ENCODE measurements at places on chromosomes 6 and 20. TPM values are rescaled to one million over a fixed set of nuclear protein-coding genes. Genes with fewer than 3 reads are reported as not detected.

DNA sequence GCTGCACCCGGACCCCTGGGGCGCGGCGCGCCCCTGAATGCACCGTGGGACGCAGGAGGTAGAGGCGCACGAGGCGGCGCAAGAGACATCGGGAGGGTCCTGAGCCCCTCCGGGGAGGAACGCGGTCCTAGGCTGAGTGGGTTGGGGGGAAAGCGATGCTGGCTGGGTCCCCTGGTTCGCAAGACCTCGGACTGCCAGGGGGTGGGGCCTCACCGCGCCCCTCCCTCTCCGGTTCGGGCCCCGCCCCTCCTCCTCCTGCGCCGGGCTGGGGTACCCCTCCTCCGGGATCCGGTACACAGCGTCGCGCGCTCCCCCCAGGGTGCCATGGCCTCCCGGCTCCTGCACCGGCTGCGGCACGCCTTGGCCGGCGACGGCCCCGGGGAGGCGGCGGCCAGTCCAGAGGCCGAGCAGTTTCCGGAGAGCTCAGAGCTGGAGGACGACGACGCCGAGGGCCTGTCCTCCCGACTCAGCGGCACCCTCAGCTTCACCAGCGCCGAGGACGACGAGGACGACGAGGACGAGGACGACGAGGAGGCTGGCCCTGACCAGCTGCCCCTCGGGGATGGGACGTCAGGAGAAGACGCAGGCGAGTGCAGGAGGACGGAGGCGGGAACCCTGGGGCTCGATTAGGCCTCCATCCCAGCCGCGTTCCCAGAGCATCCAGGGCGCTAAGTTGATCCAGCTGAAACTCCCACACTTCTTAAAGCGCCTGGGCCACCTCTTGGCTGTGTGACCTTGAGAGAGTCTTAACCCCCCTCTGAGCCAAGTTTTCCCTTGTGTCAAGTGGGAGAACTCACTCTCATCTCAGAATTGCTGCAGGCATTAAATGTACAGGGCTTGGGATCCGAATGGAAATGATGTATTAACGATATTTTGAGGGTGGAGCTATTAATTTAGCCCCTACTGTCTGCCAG, 541 bp downstream of the SNX21 start:
- peaks cover 23% of the 10 kb centered on the region for H3K4me1 ChIP-seq
- H3K27me3 ChIP-seq: peaks cover 5% of the 10 kb centered on the region
- no peak for DNase-seq
- H3K36me3 ChIP-seq: peaks cover 2% of the 10 kb centered on the region
- H3K27ac ChIP-seq: no peak overlapping the region

Gene TAP2
- 92.6 TPM for total RNA-seq

DNA sequence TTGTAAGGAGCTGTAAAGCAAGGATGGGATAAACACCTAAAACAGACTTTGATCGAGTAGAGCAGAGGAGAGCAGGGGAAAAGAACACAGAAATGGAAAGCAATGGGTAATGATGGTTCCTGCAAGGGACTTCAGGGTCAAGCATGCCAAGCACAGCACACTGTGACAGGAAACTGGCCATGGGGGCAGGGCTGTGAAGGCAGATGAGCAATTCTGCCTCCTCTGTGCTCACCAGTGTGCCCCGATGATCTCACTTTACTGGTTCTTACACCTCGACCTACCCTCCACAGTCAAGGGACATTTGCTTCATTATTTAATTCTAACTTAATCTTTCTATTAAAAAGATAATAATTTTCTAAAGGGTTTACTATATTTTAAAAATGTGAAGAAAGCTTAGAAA, 21.6 kb upstream of the MYB start:
- peaks cover 36% of the 10 kb centered on the region for H3K27me3 ChIP-seq
- H3K27ac ChIP-seq: no peak overlapping the region
- H3K4me3 ChIP-seq: no peak overlapping the region
- DNase-seq: no peak
- peaks cover 14% of the 10 kb centered on the region for H3K4me1 ChIP-seq

- no peak for DNase-seq
- H3K4me3 ChIP-seq: no peak overlapping the region
- H3K27me3 ChIP-seq: peaks cover 11% of the 10 kb centered on the region
- H3K4me1 ChIP-seq: peaks cover 4% of the 10 kb centered on the region
Observed at GRCh38 chr6:96394727-96395126, 126.9 kb upstream of the UFL1 start.

DNA sequence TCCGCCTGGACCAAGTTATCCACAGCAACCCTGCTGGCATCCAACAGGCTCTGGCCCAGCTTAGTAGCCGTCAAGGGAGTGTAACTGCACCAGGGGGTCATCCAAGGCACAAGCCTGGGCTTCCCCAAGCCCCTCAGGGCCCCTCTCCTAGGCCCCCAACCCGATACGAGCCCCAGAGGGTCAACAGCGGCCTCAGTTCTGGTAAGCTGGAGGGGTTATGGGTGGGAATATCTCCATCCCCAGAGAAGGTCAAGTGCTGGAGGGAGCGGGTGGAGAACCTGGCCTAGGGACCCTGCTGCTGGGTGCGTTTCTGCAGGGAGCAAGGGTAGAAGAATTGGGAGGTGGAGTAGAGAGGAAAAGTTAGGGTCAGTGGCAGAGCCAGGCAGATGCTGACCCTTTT, 12.9 kb downstream of the PRRC2A start:
- no peak for DNase-seq
- peaks cover 9% of the 10 kb centered on the region for H3K4me1 ChIP-seq

DNA sequence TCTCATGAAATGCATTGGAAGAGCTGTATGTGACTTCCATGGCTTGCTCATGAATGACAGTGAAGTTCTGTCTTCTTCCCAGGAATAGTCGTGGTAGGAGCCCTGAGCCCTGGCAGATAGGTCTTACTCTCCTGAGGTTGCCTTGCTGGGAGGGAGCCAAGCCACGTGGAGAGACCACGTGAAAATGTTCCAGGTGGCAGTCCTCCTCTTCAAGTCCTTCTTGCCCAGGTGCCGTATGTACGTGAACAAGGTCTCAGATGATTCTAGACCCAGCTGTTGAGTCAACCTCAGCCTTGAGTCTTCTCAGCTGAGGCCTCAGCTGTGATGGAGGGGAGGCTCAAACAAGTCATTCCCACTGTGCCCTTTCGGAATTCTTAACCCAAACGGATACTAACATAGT, 192.4 kb upstream of the PRDM1 start:
- H3K36me3 ChIP-seq: no peaks in the 10 kb centered on the region
- no peak for DNase-seq
- no peak overlapping the region for H3K27ac ChIP-seq
- no peaks in the 10 kb centered on the region for H3K4me1 ChIP-seq
- no peak overlapping the region for H3K4me3 ChIP-seq
- no peaks in the 10 kb centered on the region for H3K27me3 ChIP-seq

DNA sequence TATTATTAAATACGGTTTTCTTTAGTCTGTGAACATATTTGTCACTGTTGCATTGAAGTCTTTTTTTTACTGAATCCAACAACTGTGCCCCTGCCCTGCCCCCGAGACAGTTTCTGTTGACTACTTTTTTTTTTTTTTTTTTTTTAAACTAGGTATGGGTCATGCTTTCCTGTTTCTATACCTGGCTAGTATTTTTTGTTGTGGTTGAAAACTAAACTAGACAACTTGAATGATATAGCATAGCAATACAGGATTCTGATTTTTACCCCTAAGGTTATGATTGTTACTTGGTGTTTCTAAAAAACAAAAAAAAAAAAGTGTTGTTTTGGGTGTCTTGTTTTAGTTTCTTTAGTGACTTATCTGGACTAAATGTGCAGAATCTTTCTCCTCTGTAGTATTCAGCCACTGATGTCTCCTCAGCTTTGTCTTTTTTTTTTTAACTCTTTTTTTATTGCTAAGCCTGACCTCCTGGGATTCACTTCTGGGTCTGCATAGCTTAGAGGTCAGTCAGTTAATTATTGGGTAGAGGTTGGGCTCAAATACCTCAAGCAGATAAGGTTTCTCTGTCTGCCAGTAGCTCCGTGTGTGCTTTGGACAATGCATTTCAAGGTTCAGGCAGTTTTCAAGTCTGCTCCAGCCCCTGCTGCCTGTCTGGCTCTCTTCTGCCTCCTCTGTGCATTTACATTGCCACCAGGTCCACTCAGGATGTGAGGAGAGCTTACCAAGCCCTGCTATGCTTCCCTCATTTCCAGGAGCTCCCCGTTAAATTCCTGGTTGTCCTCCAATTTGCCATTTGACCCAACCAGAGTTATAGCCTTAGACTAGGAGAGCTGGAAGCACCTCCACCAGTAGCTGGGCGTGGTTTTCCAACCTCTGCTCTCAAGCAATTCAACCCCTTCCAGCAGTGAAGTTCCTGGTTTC, 91.4 kb downstream of the SYNDIG1 start:
- H3K36me3 ChIP-seq: no peaks in the 10 kb centered on the region
- no peak overlapping the region for H3K27ac ChIP-seq
- no peaks in the 10 kb centered on the region for H3K4me1 ChIP-seq
- no peak overlapping the region for H3K4me3 ChIP-seq
- peaks cover 17% of the 10 kb centered on the region for H3K27me3 ChIP-seq

Gene GSS
- 27.0 TPM for total RNA-seq

DNA sequence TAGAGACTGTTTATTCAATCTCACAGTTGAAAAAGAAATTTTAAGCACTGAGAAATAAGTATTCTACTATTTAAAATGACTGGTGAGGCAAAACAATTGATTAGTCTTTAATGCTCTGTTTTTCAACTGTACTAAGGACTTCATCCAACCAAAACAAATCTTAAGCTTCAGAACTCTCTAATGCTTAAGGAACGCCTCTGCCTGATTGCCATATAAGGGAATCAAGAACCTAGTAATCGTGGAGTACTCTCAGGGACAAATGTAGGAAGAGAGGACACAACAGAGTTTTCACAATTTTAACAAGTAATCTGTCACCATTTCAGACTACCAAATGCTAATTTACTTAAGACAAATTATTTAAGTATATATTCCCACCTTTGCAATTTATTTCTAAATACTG, 16.1 kb downstream of the FBXO30 start:
- no peak overlapping the region for H3K4me3 ChIP-seq
- no peak for DNase-seq
- no peaks in the 10 kb centered on the region for H3K27me3 ChIP-seq
- peaks cover 4% of the 10 kb centered on the region for H3K36me3 ChIP-seq

DNA sequence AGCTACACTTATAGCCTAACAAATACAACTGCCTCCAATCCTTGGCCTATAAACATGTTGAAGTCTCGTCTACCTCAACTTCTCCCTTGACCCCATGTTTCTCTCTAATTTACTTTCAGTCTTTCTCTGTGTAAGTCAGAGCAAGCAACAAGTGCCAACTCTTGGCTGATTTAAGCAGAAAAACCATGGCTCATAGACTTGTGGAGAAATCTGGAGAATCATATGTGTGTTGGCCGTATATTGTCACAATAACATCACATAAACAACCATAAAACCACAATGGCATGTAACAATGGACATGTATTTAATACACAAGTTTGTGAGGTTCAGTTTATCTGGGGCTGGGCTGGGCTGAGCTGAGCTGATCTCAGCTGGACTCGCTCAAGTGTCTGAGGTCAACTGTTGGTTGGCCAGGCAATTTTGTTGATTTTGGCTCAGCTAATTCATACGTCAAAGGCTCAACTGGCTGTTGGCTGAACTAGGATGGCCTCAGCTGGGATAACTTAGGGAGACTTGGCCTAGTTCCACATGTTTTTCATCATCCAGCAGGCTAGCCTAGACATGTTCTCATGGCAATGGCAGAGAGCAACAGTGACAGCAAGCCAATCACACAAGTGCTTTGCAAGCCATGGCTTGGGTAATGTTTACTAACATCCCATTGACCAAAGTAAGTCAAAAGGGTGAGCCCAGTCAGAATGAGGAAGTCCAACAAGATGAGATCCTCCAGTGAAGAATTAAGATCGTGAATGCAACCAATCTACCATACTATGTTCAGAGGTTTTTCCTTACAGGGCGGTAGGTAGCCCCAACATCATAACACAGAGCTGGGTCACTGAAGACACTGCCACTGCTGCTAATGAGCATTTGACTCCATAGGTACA, 12.9 kb upstream of the TBC1D22B start:
- H3K4me3 ChIP-seq: no peak overlapping the region
- no peaks in the 10 kb centered on the region for H3K36me3 ChIP-seq
- peaks cover 7% of the 10 kb centered on the region for H3K4me1 ChIP-seq

GRCh38 chr6:82877213-82878195, 188.1 kb downstream of the UBE3D start:
- H3K27me3 ChIP-seq: peaks cover 5% of the 10 kb centered on the region
- no peaks in the 10 kb centered on the region for H3K4me1 ChIP-seq
- no peak for DNase-seq
- no peaks in the 10 kb centered on the region for H3K36me3 ChIP-seq

Gene SLC16A10
- total RNA-seq: 5.1 TPM

- peaks cover 5% of the 10 kb centered on the region for H3K27me3 ChIP-seq
- no peaks in the 10 kb centered on the region for H3K4me1 ChIP-seq
- no peak overlapping the region for H3K27ac ChIP-seq
- H3K4me3 ChIP-seq: no peak overlapping the region
- no peak for DNase-seq
Observed at GRCh38 chr20:24395151-24395550, 74.3 kb upstream of the SYNDIG1 start.

Gene MKKS
- total RNA-seq: 5.0 TPM

DNA sequence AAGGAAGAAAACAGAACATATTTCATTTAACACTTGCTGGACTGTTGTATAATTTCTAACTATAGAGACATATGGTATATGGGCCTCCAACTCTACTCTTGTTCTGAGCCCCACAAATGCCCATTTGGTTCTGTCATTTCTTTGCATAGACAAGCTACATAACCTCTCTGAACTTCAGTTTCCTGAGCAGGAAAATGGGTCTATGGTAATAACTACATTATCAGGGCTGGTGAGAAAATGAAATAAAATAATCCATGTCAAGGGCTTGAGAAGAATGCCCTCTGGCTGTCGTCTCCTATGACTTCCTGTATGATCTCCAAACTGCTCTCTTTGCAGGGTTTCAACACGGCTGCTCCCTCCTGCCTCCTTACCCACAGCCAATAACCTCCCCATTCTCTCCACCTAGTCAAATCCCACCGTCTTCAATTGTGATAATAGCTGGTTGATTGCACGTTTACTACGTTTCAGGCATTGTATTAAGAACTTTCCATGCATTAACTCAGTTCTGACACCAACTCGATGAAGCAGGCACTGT, 12.0 kb downstream of the ZCCHC3 start:
- H3K27me3 ChIP-seq: peaks cover 4% of the 10 kb centered on the region
- no peak for DNase-seq
- no peaks in the 10 kb centered on the region for H3K36me3 ChIP-seq

DNA sequence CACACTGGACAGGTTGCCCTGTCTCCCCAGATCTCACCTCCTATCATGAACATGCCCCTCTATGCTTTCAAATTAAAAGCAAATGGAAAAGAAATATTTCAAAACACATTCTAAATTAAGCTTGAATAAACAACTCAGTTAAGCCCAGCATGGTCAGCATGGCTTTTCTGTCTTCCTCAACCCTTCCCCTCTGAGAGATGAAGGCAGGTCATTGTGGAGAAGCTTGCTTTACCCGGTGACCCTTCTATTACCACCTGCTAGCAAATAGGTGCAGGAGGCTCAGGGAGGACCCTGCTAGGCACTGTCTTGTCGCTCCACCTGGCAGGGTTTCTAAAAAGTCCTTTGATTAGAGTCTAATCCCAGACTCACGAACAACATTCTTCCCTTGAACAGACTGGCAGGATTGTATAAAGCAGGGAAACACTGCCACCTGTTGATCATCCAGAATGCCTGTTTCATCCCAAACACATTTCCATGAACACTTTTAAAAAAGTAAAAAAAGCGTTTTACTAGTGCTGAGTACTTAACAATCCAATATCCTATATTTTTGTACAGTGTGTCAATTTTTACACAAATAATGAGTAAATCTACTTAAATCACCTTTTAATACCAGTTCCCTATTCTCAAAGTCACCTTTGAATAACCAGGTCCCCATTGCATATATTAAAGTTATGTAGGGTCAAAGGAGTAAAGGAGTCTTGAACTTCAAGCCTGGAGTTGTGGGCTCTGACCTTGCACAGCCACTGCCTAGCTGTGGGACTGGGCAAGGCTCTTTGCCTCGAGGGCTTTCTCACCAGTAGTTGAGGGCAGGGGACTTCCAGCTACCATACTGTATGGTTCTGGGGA, 75.5 kb downstream of the GPR6 start:
- no peaks in the 10 kb centered on the region for H3K4me1 ChIP-seq
- no peaks in the 10 kb centered on the region for H3K36me3 ChIP-seq
- no peak for DNase-seq
- no peak overlapping the region for H3K27ac ChIP-seq
- peaks cover 53% of the 10 kb centered on the region for H3K27me3 ChIP-seq
